Ecto neural progenitor cell (in vitro differentiated cells): ENCODE measurements at places on chromosomes 2 and 18.

- no peak for DNase-seq
Measured at GRCh38 chr2:180790891-180791290, 189.5 kb upstream of the UBE2E3 start.

DNA sequence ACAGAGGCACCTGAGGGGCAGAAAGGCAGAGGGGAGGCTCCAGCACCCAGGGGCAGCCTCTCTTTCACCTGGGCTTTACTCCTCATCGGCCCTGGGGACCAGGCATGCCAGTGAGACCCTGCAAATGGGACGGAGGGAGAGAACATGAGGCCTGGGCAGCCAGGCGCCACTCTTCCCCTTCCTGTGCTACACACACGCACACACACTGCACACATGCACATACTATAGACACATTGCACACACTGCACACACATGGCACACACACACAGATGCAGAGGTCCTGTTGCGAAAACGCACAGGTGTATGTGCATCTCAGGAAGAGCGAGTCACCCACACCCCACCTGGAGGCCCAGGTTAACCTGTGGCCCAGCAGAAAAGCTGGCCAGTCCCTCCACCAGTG lies 3.4 kb upstream of the RAB6D start:
- no peak for DNase-seq

- no peak for DNase-seq
Measured at GRCh38 chr2:53127061-53127650, 640.4 kb upstream of the CHAC2 start.

DNA sequence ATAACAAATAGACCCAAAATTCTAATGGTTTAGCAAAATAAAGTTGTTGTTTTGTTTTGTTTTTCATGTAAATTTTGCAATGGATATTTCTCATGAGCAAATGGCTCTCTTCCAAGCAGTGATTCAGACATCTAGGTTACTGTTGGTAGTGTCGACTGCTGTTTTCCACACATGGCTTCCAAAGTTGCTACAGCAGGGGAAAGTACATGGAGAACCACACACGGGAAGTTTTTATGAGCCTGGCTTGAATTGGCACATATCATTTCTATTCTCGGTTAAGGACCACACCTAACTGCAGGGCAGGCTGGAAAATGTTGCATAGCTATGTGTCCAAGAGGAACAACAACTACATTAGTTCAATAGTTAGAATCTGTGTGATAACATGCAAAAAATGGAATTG lies 262.1 kb downstream of the GALNT13 start:
- DNase-seq: no peak

DNA sequence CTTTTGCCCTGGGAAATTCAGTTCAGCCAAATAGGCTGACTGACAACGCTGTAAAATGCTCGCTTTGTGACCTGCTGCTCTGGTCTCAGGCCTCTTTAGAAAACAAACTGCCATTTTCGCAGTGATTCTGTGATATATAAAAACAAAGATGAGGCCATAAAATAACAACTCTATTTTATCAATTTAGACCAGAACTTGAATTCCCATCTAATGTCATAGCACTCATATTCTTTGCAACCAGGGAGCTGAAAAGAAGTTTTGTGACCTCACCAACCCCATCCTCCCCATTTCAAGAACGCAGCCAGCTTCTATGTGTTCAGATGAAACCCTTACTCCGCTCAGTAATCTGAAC lies 40.3 kb downstream of the TCF4 start:
- no peak for DNase-seq

- no peak for DNase-seq
Measured at GRCh38 chr2:9417725-9418124, 5.6 kb downstream of the ITGB1BP1 start.

- no peak for DNase-seq
Measured at GRCh38 chr2:66389651-66390131, 45.2 kb upstream of the MEIS1 start.

DNA sequence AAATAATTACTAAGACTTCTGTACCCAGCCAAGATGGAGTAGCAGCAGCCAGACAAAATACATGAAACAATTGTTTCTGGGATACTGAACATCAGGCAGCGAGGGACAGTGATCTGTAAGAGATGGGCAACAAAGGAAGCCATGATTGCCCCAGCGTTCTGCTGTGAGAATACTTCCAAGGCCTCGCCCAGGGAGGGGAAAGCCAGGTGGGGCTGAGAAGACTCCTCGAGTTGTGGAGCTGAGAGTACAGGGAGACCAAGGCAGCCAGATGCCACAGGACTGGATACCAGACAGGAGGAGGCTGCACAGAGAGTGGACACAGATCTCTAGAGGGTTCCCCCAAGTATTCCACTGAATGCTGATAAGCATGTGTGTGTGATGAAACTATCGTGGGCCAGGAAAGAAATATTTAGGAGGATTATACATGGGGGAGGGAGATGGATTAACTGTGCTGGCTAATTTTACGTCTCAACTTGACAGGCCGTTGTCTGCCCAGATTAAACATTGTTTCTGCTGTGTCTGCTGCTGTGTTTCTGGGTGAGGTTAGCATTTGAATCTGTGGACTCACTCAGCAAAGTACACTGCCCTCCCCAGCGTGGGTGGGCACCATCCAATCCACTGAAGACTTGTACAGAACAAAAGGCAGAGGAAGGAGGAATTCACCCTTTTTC lies 10.2 kb upstream of the LIMS2 start:
- DNase-seq: no peak

- DNase-seq: no peak
Measured at GRCh38 chr2:60519231-60519863, 34.1 kb downstream of the BCL11A start.

DNA sequence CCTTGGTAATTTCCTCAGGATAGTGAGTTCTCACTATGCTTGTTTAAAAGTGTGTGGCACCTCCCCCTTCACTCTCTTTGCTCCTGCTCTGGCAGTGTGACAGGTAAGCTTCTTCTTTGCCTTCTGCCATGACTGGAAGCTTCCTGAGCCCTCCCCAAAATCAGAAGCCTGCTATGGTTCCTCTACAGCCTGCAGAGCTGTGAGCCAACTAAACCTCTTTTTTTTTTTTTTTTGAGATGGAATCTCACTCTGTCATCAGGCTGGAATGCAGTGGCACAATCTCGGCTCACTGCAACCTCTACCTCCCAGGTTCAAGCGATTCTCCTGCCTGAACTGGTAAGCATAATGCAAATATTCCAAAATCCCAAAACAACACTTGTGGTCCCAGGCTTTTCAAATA lies 80.0 kb downstream of the SOWAHC start:
- DNase-seq: no peak

GRCh38 chr18:51196811-51197660 lies 445 bp downstream of the MEX3C start:
- peak; percentile 70 for DNase-seq

DNA sequence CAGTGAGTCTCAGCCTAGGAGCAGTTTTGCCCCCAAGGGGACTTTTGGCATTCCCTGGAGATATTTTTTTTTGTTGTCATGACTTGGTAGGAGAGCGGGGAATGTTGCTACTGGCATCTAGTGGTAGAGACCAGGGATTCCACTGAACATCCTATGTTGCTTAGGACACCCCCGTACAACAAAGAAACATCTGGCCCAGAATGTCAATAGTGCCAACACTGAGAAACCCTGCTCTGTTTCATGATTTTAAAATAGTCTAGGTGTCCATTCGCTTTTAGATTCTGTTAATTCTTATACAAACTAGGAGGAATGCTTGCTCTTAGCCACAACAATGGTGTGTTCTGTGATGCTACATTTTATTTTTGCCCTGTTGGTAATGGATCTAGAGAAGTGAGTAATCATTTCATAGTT lies 225.8 kb upstream of the SIX3 start:
- peak; percentile 51 for DNase-seq

DNA sequence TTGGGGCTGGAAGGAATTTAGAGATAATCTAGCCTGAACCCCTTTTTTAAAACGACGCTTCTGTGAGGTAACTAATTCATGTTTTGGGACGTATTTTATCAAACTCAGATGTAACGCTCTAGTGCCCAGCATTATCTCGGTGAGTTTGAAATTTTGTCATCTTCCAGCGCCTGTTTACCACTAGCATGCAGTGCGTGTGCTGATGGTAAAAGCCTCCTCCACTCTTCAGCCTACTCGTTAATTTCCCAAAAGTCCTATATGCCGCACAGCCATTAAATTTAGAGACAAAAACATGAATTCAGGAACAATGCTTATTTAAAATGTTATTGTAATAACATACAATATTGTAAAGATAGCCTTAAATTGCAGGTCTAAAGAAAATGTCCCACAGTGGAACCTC lies 2.8 kb downstream of the ZCCHC2 start:
- DNase-seq: no peak

DNA sequence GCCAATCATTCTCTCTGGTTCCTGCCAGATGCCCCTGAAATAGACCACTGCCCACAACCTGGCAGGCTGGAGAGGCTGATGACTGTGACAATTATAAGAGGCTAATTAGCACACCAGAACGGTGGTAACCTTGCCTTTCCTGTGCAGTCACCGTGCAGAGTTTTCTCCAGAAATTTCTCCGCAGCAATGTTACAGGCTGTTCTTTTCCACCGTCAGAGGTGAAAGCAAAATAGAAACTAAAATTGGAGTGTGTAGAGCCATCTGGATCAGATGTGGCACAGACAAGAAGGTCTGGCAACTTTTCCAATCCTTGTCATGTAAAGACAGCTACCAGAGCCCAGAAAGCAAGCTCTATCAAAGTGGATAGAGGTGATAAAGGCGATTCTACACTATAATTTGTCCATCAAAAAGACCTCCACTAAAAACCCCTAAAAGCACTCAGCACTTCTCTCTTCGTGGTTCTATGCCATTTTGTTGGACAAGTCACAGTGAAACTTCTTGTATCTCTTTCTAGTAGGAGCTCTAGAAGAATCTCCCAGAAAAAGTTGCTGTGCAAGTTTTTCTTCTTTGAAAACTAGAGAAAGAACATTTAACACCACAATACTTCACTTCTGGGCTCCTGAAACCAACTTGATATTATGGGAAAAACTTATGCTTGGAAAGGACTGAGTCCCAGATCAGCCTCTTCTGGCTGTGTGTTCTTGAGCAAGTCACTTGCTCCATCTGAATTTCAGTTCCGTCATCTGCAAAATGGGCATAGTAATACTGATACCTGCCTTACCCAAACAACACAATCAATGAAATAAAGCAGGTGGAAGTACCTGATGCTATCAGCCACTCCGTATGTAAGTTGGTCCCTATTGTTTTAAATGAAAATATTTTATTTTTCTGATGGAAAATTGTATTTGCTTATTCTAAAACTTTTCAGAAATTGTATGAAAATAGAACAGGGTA lies 295.6 kb upstream of the DLGAP1 start:
- no peak for DNase-seq

DNA sequence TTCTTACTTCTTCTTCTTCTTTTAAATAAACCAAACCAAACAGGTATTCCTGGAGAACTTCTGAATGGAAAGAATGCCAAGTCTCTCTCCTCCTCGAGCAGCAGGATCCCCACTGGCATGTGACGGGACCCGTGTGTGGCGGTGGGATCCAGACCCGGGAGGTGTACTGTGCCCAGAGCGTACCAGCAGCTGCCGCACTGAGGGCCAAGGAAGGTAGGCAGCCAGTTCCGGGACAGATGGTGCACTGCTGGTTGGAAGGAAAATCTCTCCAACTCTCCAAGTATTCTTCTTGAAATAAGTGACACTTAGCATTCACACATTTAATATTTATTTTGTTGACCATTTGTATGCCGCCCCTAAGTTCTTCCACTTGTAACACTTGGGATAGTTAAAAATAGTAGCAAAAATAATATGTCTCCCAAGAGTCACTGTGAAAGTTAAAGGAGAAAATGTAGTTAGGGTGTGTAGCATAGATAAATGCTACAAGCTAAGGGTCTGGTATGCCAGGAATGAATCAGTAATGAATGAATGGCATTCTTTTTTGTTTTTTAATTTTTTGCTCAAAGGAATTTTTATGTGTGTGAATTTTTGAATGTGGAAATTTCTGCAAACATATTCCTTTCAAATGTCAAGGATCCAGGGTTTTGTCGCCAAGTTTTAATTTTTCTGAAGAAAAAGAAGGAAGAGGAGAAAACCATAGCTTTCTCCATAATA lies 349.9 kb downstream of the THSD7B start:
- no peak for DNase-seq

DNA sequence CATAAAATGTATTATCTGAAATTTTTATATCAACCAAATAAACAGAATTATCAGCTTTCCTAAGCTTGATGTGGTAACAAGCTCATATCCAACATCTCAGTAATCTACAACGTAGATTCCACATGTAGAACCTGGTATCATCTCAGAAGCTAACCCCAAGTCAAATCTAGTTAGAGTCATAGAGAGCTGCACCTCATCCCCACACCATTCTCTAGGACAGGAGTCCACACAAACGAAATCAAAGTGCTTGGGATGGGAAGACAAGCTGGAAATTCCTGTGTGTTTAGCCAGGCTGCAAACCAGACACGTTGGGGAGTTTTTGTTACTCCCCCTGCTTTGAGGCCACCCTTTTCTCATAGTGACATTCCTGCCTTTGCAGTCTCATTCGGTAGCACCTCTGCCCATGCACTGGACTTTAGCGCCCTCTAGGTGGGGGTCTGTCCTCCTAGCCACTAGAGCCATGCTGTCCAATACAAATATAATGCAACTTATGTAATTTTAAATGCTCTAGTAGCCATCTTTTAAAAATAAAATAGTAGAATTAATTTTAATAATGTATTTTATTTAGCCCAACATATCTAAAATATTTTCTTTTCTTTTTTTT lies 28.1 kb upstream of the SATB2 start:
- DNase-seq: peak; percentile 78

DNA sequence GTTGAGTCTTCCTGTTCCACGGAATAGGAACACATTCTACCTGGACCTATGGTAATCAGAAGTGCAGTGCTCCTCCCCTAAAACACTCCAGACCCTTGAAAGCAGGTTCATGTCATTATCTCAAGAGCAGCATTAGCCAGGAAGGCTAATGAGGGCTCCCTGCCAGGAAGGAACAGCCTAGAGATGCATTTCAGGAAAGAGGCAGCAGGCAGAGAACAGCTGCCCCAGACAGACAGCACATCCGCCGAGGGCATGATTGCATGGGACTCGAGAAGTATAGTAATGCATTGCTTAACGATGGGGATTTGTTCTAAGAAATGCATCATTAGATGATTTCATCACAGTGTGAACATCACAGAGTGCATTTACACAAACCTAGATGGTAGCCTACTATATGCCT lies 171.5 kb downstream of the ALK start:
- DNase-seq: no peak

GRCh38 chr2:19226386-19226785 lies 132.0 kb downstream of the OSR1 start:
- DNase-seq: no peak

GRCh38 chr18:71850602-71851001 lies 693.5 kb downstream of the CBLN2 start:
- no peak for DNase-seq

DNA sequence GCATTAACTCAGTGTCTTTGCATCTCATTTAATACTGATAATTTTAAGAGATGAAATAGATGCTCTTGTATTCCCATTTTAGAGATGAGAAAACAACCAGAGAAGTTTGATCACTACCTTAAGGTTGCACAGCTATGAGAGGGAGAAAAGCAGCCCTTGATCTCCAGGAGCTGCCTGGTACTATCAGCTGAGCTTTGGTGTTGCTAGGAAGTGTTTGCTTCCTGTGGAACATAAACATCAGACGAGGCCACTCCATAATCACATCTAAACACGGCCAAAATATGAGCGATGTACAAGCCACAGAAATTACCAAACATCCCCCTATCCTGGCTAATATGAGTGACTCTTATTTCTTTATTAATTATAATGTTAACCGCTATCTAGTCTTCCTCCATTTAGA lies 620 bp upstream of the WDFY1 start:
- no peak for DNase-seq
